ENCODE measurements at places on chromosomes 3 and 15.

GRCh38 chr3:192597506-192597905, 129.8 kb downstream of the FGF12 start:
- DNase-seq: no peak

DNA sequence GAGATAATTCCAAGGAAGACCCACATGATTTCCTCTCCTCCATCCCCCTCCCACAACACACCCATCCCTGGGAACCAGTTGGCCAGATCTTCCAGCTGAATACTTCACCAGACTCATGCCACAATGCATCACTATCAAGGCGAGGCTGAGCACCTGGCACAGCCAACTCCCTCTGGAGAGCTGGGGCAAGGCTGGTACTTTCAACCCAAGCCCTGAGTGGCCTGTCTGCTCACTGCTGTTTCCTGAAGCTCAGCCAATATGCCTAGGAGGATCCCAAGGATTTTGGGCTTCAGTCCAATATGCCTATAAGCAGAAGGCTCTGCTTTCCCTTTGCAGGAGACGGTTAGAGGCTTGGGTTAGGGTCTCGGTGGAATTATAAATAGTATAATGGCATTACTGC, 90.9 kb upstream of the NEO1 start:
- no peak for DNase-seq

- DNase-seq: no peak
Measured at GRCh38 chr15:73328149-73328820, 40.5 kb downstream of the HCN4 start.

DNA sequence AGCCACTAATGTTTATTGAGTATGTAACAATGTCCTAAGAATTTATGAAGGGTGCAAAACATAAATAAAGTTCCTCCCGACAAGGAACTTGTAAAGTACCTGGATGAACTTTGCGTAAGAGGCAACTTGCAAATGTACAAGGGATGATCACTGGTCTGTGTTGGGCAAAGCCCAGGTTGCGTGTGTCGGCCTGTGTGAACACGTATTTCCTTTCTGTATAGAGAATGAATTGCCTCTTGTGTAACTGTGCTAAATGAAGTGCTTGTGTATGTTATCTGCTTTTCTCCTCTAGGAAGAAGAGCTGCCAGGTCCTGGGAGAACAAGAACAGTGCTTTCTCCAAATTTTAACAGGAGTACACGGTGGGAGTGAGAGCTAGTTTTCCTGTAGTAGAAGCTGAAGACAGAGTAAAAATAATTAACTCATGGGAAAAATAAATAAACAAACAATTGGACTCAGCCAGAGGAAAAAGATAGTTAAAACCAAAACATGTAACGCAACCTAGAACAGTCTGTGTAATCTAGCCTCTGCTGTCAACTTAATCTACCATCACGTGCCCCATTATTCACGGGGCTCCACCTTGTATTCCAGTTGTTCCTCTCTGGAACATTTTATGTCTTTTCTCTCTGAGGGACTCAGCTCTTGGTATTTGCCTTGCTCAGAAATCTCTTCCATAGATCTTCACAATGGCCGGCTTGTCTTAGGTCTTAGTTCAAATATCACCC, 83.7 kb upstream of the RASGRP1 start:
- no peak for DNase-seq

- DNase-seq: no peak
Measured at GRCh38 chr3:12004741-12005513, 739 bp downstream of the SYN2 start.

GRCh38 chr3:51380601-51381332, 4.3 kb upstream of the MANF start:
- DNase-seq: no peak

GRCh38 chr15:43105077-43105736, 631 bp downstream of the UBR1 start:
- DNase-seq: no peak

- no peak for DNase-seq
Measured at GRCh38 chr3:71547249-71548198, 36.0 kb downstream of the FOXP1 start.

- no peak for DNase-seq
Measured at GRCh38 chr15:54580643-54581042, 602.4 kb downstream of the UNC13C start.

DNA sequence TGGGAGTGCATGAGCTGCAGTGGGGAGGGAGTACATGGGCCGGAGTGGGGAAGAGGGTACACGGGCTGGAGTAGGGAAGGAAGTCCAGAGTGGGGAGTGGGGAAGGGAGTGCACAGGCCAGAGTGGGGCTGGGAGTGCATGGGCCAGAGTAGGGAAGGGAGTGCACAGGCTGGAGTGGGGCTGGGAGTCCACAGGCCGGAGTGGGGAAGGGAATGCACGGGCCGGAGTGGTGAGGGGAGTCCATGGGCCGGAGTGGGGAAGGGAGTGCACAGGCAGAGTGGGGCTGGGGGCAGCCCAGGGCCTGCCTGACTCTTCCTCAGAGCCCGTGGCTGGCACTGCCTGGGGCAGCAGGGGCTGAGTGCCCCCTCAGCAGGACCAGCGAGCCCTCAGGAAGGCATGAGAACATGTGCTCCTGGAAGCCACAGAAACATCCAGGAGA, 40.7 kb downstream of the KLF15 start:
- no peak for DNase-seq

DNA sequence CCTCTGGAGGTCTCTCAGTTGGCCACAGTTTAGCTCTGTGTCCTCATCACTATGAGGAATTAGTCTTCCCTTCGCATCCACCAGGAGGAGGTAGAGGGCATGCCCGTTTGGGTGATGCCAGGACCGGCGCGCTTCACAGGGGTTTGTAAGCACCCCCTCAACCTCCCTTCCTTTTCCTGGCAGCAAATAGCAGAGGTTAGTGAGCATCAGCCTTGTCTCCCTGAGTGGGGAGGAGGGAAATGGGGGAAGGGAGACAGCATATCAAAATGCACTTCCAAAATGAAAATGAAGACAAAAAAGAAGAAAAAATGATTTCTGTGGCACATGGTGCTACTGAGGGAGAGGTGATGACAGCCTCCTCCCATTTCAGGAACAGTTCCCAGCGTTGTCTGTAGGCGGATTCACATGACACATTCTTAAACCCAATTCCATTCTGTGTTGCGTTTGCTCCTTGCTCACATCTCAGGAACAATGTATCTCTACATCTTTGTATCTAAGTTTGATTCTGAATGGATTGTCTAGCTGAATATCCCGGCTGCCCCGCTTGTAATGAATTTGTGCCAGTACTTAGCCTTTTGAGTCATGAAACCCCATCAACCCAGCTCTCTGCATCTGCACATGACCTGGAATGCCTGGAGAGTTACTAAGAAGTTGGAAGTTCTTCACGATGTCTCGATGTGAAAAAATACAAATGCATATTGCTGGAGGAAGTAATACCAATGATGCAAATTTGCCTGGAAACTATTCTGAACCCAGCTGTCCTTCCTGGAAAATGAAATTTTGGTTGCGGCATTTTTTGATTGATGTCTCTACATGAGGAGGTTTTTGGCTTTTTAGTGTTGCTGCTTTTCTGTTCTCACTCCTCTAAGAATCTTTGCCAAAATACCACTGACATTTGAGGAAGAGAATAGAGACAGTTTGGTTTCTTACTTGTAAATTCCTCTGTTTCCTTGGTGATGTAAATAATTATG, 45.2 kb downstream of the TYRO3 start:
- peak; percentile 47 for DNase-seq

- no peak for DNase-seq
Measured at GRCh38 chr3:141955175-141955574, 78.7 kb downstream of the ATP1B3 start.

GRCh38 chr15:91307601-91308000, 207.5 kb downstream of the SV2B start:
- DNase-seq: no peak

DNA sequence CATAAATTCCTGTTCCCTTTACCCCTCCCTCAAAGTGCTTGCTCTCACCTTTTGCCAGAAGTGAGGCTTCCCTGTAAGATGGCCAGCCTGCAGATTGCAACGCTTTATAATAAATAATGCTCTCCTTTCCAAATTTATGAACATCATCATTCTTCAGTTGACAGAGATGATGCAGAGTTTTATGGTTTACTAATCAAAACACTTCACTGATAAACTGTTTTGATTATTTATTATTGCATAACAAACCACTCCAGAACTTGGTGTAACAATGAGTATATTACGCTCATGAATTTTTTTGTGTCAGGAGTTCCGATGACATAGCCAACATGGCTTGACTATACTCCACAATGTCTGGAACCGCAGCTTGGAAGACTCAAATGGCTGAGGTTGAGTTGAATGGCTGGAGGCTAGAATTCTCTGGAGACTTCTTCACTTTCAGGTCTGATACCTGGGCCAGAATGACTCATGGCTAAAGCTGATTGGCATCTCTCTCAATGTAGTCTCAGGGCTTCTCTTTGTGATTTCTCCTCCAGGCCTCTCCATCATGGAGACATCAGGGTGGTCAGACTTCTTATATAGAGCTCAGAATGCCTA, 27.3 kb upstream of the TGFBR2 start:
- no peak for DNase-seq

GRCh38 chr3:99212969-99213368, 311.5 kb upstream of the DCBLD2 start:
- no peak for DNase-seq

GRCh38 chr3:133750259-133750656, 4.1 kb downstream of the TF start:
- no peak for DNase-seq

GRCh38 chr15:58214591-58215340, 76.6 kb downstream of the AQP9 start:
- DNase-seq: no peak

GRCh38 chr15:94840794-94841783, 609.7 kb downstream of the MCTP2 start:
- no peak for DNase-seq

DNA sequence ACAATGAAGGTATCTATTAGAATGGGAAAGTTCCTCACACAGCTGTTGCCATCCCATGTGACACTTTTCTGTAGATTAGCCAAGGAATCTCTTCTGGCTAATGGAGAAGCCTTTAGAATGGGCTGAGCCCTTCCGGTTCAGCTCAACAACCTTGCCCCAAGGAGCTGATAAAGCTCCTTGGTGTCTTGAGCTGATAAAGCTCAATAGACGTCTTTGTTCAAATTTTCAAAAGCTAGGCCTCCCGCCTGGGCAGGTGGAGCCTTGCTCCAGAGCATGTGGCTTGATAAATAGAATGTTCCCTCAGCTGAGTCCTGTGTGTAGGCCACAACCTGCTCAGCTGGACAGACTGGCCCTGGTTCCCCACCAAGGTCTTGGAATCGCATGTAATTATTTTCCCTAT, 7.2 kb upstream of the BNIP2 start:
- no peak for DNase-seq
